Suppressor macrophage treated with lipopolysaccharide for 4 hours (primary cell): ENCODE measurements at places on chromosomes 6 and 20.

- DNase-seq = no peak
These were observed 890.0 kb upstream of the CITED2 start for GRCh38 chr6:140264431-140264830.

GRCh38 chr20:47271046-47271615 lies 85.4 kb downstream of the ZMYND8 start:
- no peak for DNase-seq

DNA sequence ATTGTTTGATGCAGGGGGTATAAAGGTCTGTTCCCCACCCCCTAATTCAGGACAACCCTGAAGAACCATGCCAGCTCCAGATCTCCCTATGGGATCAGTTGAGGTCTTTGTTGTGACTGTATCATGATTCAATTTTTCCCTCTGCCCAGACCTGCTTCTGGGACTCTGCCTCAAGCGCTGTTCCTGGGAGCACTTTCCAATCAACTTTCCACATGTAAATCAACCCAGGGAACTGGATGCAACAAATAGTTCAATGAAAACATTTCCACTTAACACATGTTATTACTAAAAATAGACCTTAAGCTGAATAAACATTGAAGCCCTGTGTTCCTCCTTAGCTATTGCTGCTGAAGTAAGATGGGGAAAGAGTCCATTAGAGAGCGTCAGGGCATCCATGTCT lies 139.5 kb downstream of the C6orf58 start:
- DNase-seq = no peak

GRCh38 chr20:38769376-38770295 lies 21.4 kb downstream of the ACTR5 start:
- no peak for DNase-seq

DNA sequence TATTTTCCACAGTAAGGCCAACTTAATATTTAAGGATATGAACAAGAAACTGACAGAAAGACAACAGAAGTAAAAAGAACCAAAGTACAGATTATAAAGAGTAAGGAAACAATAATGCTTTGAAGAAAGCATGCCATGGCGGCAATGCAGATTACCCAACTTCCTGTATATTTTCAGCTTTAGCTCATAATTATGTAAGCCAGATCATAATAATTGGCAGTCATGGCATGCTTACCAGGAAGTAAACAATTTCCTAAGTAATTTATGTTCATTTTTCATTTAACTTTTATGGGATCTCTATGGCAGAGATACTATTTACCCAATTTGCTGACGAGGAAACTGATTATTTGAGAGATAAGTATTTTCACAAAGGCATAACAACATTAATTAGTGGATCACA lies 988.7 kb downstream of the HACE1 start:
- no peak for DNase-seq
